Neural crest cell (in vitro differentiated cells): ENCODE measurements at places on chromosomes 7 and 10.
A peak's percentile ranks its signal among the peaks of the same experiment; 100 is the strongest.

DNA sequence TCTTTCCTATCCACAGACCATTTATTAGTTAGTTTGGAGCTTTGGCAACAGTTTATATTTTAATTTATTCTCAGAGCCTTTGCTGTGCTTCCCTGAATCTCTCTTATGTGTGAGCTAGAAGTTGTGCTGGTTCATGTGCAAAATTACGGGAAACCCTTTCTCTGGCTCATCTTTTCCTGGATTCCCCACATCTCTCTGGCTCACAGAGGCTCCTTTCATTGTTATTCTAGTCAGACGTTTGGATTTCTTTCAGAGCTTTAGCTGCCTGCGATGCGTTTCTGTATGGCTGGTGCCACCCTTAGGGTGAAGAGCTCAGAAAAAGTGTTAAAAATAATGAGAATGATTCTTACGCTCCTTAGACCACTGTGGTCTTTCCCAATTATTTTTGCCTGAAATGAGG is 53.3 kb downstream of the TPST1 start:
- no peak for DNase-seq

GRCh38 chr10:115972426-115972825 is 300.6 kb downstream of the GFRA1 start:
- no peak for DNase-seq

- no peak for DNase-seq
Observed at GRCh38 chr10:22503315-22504088, 158.2 kb downstream of the SPAG6 start.

DNA sequence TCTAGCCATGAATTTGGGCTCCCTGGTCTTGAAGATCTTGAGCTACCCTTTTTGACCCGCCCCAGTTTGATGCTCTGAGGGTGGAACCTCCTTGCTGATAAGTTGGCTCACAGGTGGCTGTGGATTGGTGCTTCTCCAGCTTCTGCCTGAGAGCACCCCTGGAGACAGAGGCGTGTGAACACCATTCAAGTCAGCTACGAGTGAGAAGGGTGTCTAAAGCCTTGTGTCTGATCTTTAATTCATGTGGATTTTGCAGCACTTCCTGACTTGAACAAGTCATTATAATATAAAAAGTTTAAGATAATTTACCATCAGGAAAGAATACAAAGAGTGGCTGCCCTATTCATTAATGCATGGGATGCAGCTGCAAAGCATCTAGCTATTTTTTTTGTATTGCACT is 37.7 kb upstream of the GOLGA7B start:
- no peak for DNase-seq

- no peak for DNase-seq
Observed at GRCh38 chr7:43314379-43315158, 202.1 kb downstream of the HECW1 start.

GRCh38 chr7:113402005-113402404 is 283.7 kb upstream of the SMIM30 start:
- DNase-seq, result no peak

DNA sequence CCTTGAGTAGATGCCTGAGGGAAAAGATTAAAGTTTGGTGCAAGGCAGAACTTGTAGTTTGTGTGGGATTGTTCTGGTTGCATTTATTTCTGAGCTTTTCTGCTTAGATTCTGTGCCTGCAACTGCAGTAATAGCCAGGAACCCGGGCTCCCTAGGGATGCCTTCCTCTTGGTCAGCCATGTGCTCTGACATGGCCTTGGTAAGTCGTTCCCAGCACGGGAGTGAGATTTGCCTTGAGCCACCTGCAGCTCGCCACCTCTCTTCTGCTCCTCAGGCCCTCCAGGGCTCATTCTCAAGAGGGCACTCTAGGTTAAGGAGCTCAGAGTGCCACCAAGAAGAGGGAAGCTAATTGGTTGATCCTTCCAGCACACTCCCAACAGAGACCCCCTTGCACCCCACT is 350.6 kb upstream of the MKI67 start:
- no peak for DNase-seq

- DNase-seq, result no peak
Observed at GRCh38 chr7:15947754-15948153, 261.3 kb upstream of the MEOX2 start.

DNA sequence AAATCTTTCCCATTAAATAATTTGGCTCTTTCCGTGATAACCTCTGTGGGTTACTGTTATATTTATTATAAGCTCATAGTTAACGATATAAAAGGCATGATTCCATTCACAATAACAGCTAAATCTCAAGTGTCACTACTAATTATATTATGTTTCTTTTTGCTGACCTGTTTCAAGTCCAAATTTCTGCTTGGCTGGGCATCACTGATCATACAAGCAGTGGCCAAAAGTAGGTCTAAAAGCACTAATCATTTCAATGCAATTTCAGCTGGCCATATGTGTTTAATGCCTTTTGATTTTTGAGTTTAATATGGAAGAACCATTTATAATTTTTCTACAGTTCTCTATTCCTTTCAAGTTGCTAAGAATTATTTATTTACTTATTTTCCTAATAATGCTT is 110.7 kb downstream of the SEMA3A start:
- DNase-seq, result no peak

DNA sequence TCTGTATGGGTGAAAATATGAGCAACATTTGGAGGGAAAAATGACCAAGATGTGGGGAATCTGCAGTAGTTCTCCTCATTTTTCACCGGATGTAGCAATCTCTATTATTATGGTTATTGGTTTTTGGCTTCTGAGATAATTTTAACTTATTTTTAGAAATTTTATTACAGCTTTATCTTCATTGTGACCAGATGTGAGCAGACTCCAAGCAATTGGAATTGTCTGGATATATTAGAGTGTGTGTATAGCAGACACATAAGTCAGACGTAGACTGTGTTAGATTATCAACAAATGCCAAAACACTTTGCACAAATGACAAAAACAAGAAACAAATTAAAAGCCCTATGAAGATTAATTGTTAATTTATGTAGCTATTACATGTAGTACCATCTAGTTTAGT is 249.1 kb downstream of the DNAJB9 start:
- DNase-seq, result no peak

GRCh38 chr10:16947069-16947468 is 129.8 kb upstream of the RSU1 start:
- DNase-seq, result no peak

GRCh38 chr7:1223196-1223981 is 9.3 kb upstream of the UNCX start:
- DNase-seq, result no peak

- no peak for DNase-seq
Observed at GRCh38 chr7:101717628-101718357, 88.7 kb upstream of the MYL10 start.

GRCh38 chr10:42934351-42934811 is 142.5 kb upstream of the RET start:
- DNase-seq, result no peak

GRCh38 chr10:35135861-35136260 is 9.2 kb downstream of the CREM start:
- no peak for DNase-seq

DNA sequence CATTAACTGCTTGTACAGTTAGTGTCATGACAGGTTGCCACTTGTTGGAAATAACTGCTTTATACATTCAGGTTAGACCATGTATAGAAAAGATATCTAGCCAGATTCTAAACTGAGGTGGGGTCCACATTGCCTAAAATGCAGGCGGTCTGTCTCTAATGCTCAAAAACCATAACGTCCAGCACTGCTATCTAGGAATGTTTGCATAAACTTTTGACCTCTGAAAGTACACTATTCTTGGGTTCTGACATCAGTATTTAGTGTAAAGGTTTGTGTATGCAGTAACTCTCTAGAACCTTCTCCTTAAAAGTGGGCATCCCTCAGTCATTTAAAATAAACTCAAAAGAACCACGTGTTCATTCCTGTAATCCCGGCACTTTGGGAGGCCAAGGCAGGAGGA is 10.3 kb upstream of the FAM171A1 start:
- no peak for DNase-seq

DNA sequence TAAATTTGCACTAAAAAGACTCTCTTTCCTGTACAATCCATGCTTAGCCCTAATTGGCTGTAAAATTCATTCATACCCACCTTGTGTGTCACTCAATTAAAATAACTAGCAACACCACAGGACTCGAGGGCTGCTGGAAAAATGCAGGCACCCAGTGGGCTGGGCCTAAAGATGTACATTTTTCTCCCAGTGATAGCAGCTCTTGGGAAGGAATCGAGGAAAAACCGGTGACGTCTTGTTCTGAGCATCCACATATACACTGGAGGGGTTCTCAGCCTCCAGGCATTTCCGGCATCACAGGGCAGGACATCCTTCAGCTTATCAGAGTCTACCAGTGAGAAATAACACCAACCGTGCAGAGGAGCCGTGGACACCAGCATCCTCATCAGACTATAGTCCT is 85.8 kb upstream of the PITRM1 start:
- no peak for DNase-seq

- DNase-seq, result no peak
Observed at GRCh38 chr7:106778656-106779250, 86.3 kb upstream of the PIK3CG start.

DNA sequence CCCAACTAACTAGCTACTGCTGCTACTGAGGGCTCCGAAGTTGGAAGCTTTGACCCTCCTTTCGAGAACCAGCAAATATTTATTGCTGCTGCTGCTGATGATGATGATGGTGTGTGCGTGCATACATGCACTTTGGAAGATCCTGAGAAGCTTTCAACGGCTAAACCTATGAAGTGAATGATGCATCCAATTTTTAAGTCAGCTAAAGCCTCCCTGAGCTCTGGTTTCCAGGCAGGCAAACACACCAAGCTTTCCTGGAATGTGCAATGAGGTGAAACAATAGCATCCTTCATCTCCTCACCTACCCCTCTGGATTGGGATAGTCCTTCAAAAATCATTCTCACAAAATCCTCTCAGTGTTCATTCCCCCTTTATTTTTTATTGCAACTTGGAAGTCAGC is 13.9 kb downstream of the MACC1 start:
- no peak for DNase-seq

GRCh38 chr10:110777017-110777416 is 94.7 kb upstream of the PDCD4 start:
- no peak for DNase-seq

GRCh38 chr10:5606864-5607263 is 59.5 kb downstream of the ASB13 start:
- DNase-seq, result no peak

DNA sequence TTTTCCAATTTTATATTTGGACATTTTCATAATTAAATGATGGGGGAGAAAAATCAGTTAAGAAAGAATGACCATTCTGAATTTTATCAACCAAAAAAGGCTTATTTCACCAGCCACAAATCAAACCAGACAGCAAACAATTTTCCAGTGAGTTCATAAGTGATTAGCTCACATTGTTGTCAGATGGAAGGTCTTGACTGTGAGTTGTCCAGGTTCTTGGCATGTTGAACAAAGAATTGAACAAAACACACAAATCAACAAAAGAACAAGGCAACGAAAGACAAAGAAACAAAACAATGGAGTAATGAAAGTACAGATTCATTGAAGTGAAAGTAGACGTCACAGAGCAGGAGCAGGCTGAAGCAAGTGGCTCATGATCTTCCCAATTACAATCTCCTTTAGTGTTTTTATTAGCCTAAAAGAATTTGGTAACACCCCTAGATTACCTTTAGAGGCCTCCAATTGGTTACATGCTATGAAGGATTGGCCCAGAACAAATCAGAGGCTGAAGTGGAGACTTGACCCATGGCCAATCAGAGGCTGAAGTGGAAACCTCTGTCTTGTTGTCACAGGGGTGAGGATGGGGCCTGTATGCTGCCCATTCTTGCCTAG is 248.7 kb downstream of the NEBL start:
- no peak for DNase-seq

- DNase-seq, result peak; percentile 20
Observed at GRCh38 chr10:30384701-30385201, 35.7 kb upstream of the MTPAP start.

- no peak for DNase-seq
Observed at GRCh38 chr7:44155191-44156185, 14.4 kb upstream of the MYL7 start.

- DNase-seq, result no peak
Observed at GRCh38 chr10:122855745-122856144, 10.1 kb upstream of the CUZD1 start.

- DNase-seq, result no peak
Observed at GRCh38 chr10:98172495-98172894, 38.0 kb downstream of the R3HCC1L start.

GRCh38 chr7:51244053-51244452 is 72.6 kb downstream of the COBL start:
- no peak for DNase-seq

- DNase-seq, result no peak
Observed at GRCh38 chr7:101644879-101645278, 15.8 kb upstream of the MYL10 start.
